ENCODE measurements at places on chromosomes 3 and 15.
A peak's percentile ranks its signal among the peaks of the same experiment; 100 is the strongest.

GRCh38 chr3:9316881-9317361 lies 45.9 kb upstream of the THUMPD3 start:
- no peak for DNase-seq

DNA sequence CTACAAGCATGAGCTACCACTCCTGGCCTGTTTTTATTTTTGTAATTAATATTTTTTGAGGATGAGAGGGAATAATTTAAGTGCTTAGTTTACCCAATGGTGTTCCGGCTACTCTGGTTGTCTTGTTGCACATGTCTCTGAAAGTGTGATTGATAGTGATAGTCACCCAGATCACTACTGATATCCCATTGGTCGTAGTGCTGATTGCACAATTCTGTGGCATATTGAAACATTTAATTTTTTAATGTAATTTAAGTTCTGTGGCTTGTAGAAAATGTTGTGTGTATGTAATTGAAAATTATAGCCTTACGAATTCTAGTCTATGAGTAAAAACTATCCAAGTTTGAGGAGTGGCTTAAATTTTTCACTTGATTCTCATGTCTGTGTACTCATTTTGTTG lies 11.9 kb downstream of the ARIH2 start:
- no peak for DNase-seq

GRCh38 chr3:24985668-24986067 lies 442.4 kb upstream of the RARB start:
- DNase-seq, result no peak

DNA sequence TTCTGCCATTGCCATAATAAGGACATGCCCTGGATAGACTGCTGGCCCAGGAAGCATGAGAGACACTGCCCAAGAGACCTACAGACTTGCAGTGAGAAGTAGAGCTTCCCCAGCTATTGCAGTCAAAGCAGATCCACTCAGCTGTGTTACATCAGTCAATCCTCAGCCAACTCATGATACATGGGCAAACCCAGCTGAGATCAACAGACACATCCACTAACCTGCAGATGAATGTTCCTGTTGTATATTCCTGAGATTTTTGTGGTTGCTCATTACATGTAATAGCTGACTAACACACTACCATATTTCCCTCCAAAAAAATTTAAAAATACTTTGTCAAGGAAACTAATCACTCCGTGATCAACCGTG lies 68.6 kb downstream of the DCLK3 start:
- no peak for DNase-seq

DNA sequence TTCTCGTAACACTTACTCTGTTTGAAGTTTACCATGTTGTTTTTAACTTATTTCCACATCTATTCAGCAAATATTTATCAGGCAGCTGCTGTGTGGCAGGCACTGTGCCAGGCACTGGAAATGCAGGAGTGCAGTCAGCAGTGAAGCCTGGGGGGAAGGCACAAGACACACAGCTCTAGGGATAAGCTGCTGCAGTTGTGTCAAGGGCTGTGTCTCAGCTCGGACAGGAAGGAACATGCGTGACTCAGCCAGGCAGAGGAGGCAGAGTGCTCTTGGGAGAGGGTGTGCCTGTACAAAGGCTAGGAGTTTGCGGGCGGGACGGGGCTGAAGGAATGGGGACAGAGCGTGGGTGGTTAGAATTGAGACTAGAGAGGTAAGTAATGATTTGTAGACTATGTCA lies 24.7 kb downstream of the LYSMD4 start:
- no peak for DNase-seq

GRCh38 chr15:71115567-71116351 lies 488 bp downstream of the THSD4 start:
- no peak for DNase-seq

- no peak for DNase-seq
Observed at GRCh38 chr3:42174679-42175385, 83.7 kb downstream of the TRAK1 start.

- peak; percentile 18 for DNase-seq
Observed at GRCh38 chr15:39948817-39949216, 14.9 kb downstream of the EIF2AK4 start.

GRCh38 chr3:117477214-117477755 lies 767.7 kb downstream of the TUSC7 start:
- DNase-seq, result no peak

GRCh38 chr3:123679712-123680386 lies 95.0 kb upstream of the HACD2 start:
- DNase-seq, result peak; percentile 19

DNA sequence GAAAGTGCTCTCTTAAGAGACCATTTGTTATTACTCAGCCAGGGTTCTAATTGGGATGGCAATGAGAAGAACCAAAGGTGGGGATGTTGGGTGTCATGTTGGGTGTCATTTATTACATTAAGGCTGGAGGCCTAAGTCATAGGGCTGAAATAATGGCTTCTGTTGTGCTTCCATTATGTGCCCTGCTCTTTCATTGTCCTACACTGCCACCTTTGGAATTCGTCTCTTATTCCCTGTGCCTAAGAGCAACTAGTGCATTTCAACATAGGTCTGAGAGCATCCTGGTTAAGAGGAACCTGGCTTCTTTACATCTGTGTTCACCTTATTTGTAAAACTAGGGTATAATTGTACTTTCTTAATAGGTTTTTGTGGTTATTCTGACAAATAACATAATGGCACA lies 32.2 kb downstream of the RIOX2 start:
- DNase-seq, result peak; percentile 44

- no peak for DNase-seq
Observed at GRCh38 chr3:72997421-72997961, 880 bp downstream of the PPP4R2 start.
